ENCODE measurements at places on chromosomes 12 and 14.

DNA sequence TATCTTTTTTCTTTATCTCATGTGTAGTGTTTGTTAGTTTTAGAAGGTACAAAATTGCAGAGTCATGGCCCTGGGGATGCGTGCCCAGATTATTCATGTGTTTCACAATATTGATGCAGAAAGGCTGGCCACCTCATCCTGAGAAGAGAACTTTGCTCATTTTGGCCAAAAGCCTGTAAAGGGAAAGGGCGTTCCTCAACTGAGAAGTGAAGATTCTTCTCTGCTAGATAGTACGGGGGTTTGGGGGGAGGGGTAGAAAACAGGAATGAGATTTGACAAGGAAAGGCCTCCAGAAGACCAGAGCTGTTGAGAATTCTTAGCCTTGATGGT lies 1.7 kb downstream of the MGST1 start:
- ATAC-seq, result peak; percentile 56

GRCh38 chr12:26435069-26435404 lies 239.7 kb downstream of the SSPN start:
- ATAC-seq, result no peak

GRCh38 chr12:22615963-22616501 lies 8.9 kb upstream of the ETNK1 start:
- peak; percentile 82 for ATAC-seq

GRCh38 chr14:100350276-100350926 lies 27.3 kb downstream of the SLC25A47 start:
- peak; percentile 19 for ATAC-seq

GRCh38 chr14:99809360-99809759 lies 16.1 kb downstream of the EML1 start:
- no peak for ATAC-seq

DNA sequence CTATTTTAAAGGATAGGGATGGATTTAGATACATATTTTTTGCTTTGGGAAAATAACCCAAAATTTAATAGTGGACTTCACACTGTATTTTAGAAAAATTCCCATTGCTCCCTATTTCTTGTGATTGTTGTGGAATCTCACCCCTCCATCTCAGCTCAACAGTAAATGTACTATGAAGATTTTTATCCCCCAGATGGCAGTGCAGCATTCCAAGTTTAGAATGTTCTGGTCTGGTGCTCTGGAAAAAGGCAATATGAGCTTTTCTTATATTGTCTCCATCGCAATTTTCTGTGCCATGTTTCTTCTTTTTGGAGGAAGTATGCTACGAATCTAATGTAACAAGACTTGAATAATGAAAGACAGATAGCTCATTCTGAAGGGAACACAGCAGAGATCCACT lies 471.7 kb upstream of the SYT1 start:
- no peak for ATAC-seq

GRCh38 chr14:99662846-99663245 lies 17.9 kb downstream of the HHIPL1 start:
- no peak for ATAC-seq

- peak; percentile 66 for ATAC-seq
These were observed 619 bp downstream of the ERC1 start for GRCh38 chr12:991350-992333.

DNA sequence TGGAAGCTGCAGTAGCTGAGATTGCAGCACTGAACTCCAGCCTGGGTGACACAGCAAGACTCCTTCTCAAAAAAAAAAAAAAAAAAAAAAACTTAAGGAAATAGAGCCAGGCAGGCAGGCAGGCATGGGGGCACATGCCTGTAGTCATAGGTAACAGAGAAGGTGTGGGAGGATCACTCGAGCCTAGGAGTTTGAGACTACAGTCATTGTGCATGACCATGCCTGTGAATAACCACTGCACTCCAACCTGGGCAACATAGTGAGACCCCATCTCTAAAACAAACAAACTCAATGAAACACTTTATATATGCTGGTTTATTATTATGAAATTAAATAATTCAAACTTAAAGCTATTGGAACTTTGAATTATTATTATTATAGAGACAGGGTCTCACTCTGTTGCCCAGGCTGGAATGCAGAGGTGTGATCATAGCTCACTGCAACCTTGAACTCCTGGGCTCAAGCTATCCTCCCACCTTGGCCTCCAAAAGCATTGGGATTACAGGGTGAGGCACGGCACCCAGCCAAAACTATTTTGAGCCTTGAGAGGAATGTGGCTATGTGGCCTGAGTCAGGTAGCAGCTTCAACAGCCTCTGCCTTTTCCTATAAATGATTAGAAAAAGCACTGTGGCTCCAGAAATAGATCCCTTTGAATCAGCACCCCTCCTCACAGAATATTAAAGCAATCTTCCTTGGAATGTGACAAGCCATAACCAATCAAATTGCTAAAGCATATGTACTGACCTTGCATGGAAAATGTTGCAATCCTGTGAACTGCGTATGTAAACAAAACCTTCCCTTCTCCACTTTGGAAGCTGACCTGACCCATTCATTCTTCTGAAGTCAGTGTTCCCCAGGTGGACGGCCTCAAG lies 34.7 kb upstream of the YY1 start:
- ATAC-seq, result no peak

DNA sequence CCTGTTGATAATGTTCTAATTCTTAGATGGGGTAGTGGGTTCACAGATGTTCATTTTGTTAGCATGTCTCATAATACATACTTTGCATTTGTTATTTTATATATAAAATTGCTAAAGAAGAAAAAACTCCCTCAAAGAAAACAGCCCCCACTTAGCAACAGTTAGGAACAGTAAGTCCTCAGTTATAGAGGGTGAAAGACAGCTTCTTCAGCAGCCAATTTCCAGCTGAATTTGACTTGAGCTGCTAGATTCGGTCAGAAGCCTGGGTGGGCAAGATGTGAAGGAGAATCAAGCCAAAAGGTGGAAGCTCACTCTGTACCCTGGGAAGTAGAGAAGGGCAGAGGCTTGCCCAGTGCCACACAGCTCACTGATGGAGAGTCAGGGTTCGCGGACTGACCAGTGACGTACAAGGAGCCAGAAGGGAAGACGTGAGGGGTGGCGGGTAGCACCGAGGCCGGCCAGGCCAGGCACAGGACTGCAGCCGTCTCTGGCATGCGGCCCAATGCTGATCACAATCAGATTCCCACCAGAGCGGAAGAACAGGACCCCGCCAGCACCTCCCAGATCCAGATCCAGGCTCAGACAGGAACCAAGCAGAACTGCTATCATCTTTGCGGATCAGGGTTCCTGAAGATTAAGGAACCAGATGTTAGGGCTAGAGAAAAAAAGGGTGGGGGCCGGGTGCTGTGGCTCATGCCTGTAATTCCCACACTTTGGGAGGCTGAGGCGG lies 30.4 kb upstream of the VWF start:
- peak; percentile 59 for ATAC-seq

DNA sequence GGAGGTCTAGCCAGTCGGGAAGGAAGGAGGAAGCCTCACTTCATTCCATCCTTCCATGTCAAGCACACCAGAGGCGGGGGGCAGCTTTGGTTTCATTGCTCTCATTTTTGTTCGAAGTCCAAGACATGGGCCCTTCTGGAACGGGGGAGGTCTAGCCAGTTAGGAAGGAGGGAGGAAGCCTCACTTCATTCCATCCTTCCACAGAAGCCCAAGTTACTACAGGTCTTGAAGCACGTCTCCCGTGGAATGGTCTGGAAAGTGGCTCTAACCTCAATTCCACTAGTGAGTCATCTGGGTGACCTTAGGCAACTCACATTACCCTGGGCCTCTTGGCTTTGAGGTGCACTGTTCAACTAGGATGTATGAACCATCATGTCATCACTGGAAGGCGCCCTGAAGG lies 156.3 kb downstream of the NTF3 start:
- no peak for ATAC-seq

DNA sequence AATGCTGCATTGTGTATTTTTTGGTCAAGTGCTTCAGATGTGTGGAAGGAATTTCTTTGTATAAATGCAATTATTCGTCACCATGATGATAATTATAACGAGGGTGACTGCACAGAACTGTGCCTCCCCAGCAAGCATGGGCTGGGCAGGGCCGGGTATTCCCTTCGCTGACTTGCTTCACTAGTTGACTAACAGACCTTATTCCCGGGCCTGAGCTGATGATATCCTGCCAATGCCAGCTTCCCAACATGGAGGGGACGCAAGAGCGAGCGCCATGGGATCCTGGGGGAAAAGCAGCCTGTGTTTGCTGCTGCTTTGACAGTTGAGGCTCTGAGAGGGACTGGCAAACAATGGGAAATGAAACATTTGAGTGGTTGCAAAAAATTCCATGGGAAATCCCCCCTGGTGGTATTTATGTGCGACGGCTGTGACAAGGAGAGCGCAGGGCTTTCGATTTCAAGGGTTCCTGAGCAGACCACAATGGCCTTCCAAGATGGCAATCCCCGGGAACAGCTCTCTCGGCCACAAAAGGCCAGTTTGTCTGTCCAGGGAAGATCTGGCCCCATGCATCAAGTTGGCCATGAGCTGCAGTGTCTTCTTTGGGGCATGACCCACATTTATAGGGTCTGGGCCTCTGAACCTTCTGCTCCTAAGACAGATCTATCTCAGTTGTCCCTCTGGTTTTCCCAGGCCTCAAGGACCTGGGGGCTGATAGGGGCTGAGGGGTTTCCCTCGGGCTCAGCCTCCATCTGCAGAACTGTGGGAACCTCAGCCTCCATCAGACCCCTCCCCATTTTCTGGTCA lies 21.9 kb upstream of the MAP1LC3B2 start:
- ATAC-seq, result no peak

DNA sequence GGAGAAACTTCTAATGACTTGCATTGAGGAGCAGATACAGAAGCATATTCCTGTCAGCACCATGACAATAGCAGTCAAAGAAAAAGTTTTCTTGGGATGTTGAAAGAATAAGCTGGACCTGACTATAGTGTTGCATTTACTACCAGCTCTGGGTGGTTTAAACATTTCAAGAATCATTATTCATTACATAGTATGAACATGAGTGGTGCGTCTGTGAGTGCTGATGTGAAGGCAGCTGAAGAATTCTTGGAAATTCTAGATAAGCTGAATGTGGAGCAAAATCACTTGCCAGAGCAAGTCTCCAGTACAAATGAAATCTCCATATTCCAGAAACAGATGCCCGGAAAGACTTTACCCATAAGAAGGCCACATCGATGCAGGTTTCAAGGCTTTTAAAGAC lies 45.0 kb upstream of the STAB2 start:
- ATAC-seq, result no peak

All from esophagus mucosa (tissue), 1 donor.